A549 (cell line): ENCODE measurements at places on chromosomes 7 and 10.

DNA sequence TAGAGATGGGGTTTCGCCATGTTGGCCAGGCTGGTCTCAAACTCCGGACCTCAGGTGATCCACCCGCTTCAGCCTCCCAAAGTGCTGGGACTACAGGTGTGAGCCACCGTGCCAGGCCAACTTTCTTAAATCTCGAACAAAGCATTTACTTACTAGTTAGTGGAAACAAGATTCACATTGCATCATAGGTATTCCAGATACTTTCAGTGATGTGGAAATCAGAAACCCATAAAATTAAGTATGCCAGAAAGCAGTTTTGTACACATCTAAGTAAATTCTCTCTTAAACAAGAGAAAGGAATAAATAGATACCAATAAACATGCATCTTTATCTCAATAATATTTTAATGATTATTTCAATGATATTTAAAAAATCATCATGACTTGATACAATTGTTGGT, 75.5 kb downstream of the DGKI start:
- DNase-seq: no peak

DNA sequence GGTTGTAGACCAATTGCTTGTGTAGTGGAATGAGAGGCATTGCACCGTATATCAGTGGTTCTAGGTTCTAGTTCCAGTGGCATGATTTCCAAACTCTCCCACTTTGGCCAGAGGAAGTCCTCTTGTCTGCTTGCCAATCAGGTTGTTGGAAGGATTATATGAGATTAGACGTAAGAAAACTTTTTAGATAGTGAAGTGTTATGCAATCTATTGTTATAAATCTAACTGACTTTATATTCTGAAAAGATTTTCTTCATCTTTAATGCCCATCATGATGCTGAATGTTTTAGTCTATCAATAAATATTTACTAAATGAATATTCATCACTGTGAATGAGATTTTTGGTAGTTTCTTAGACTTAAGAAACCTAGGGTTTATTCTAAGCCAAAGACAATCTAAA, 152.6 kb downstream of the TFPI2 start:
- DNase-seq: no peak

- no peak for DNase-seq
These were observed 241.5 kb upstream of the IGFBP3 start for GRCh38 chr7:46162609-46163008.

DNA sequence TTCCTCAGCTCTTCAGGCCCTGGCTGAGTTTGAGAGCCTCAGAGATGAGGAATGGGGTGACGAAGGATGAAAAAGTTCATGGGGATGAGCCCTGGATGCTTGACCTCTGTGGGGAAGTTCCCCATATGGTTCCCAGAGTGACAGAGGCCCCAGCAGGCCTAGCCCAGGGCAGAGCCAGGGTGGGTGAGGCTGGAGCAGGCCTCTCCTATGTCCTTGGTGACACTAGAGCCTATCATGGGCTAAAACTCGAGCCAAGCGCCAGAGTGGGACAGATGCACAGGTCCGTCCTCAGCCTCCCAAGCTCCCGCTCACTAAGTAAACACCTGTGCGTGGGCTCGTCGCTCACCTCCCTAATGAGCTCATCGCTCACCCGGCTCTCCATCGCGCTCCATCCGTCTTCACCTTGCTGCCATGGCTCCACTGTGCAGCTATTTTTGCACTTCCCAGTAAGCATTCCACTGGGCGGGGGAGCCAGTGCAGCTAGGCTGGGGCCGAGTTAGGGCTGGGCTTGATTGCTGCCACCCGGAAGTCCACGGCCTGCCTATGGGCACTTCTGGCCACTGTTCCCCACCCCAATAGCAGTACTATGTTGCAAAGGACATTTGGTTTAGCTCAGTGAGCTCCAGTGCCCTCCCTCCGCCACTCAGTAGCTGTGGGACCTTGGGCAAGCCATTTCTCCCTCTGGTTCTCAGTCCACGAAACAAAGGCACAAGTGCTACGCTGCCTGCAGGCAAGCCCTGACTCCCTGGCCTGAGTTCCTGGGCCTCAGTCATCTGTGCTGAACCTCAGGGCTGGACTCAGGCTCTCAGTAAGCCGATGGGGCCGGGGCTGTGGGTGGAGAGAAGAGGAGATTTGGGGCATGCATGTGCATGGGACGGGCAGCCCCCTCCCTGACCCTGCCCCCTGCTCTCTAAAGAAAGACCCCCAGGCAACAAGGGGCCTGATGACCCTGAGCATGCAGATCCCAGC, 117.3 kb upstream of the PCBD1 start:
- DNase-seq: no peak

GRCh38 chr10:113433711-113434110, 119.1 kb upstream of the HABP2 start:
- DNase-seq: no peak

GRCh38 chr7:31093282-31093681, 41.2 kb downstream of the ADCYAP1R1 start:
- no peak for DNase-seq

- no peak for DNase-seq
These were observed 191.8 kb downstream of the HTR7 start for GRCh38 chr10:90665905-90666662.

GRCh38 chr7:7414791-7415603, 120.7 kb downstream of the COL28A1 start:
- no peak for DNase-seq

GRCh38 chr10:68526634-68527307, 552 bp downstream of the SLC25A16 start:
- DNase-seq: no peak

GRCh38 chr10:28822719-28823464, 145.6 kb downstream of the BAMBI start:
- DNase-seq: no peak

- DNase-seq: no peak
These were observed 42.7 kb downstream of the LAMB1 start for GRCh38 chr7:107960272-107960671.

GRCh38 chr10:131574707-131575430, 263.3 kb upstream of the TCERG1L start:
- DNase-seq: no peak

GRCh38 chr10:64863836-64864235, 1342.6 kb downstream of the REEP3 start:
- no peak for DNase-seq

DNA sequence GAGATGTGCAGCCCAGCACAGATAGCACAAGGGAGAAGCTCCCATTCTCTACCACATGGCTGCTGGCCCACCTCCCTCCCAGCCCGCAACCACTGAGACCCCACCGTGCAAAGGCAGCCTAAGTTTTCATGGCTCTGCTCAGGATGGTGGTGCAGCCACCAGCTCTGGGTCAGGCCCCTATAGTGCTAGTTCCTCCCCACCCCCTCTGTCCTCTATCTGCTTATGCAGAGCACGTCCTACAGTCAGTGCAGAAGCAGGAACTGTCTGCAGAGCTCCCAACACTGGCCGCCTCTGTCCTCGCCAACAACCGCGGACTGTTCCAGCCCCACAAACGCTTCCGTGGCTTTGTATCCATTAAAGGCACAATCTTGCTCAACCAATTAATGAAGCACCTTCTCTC, 278.9 kb downstream of the GRID1 start:
- DNase-seq: no peak

GRCh38 chr7:142866361-142867096, 11.7 kb downstream of the EPHB6 start:
- DNase-seq: peak; percentile 32

GRCh38 chr7:86825264-86825663, 181.6 kb downstream of the GRM3 start:
- DNase-seq: no peak

DNA sequence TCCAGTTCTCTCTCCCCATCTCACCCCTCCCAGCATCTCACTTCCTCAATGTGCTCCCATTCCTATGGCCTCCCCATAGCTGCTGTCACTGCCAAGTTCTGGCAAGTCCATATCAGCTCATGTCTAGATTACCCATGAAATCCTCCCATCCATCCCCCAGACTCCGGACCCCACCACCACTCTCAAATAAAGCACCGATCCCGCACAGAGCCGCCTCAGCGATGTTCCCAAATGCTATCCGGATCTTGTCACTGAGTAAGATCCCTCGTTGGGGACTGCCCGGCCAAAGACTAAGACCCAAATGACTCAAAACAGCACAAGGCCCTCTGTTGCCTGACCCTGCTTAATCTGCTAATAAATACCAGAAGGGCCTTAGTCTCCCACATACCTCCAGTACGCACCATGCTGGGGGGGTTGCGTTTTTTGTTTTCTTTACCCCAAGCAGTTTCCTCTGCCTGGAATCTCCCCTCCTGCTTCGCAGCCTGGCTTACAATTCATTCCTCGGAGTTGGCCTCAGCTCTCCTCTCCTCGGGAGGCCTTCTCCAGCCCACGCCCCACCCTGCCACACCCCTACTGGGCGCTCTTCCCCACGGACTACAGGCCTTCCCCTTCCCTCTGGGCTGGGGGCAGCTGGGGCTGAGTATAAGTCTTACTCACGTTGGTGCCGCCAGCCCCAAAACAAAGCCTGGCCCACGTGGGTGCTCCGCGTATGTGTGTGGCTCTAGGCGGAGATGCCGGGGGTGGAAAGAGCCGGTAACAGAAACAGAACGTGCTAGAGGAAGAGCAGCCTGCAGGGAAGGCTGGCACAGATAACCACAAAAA, 1.8 kb upstream of the DUSP5 start:
- peak; percentile 85 for DNase-seq

GRCh38 chr7:152128252-152128651, 102.8 kb downstream of the GALNT11 start:
- no peak for DNase-seq

DNA sequence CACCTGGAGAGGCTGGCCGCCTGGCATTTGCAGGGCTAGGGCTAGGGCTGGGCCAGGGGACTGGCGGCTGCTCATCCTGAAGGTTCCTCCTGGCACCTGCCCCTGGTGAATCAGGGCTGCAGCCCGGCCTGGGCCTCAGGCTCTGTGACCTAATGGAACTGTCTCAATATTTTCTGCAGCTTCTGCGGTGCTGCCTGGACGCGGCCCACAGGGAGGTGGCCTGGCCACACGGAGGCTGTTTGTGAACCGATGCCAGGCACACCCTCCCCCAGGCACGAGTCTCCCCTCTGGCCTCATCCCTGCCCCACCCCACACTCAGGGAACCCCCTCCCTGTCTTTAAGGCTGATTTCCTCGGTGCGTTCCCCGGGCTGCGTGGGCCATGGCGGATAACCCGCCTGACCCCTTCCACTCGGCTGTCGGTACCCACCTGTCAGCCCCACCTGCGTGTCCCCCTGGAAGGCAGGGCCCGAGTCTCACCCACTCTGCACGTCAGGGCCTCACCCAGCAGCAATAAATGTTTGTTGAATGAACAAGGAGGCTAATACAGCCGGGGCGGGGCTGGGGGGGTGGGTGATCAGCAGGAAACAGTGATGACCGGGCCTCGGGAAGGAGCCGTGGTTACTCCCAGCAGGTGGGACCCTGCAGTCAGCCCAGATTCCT, 54.5 kb upstream of the DNAJB6 start:
- DNase-seq: no peak

- no peak for DNase-seq
These were observed 74.1 kb downstream of the VWA2 start for GRCh38 chr10:114313139-114313538.
